ENCODE measurements at places on chromosomes 13 and 19. TPM values are rescaled to one million over a fixed set of nuclear protein-coding genes. Genes with fewer than 3 reads are reported as not detected.

The PET100 gene
- 18.3 TPM for total RNA-seq

The EPSTI1 gene
- 6.4 TPM for total RNA-seq

The TEX101 gene
- not detected for total RNA-seq

The ZNF284 gene
- 1.8 TPM for total RNA-seq

The LPAR2 gene
- 0.65 TPM for total RNA-seq

The EHD2 gene
- total RNA-seq, result 340 TPM

The IGSF23 gene
- total RNA-seq, result not detected

The B3GNT8 gene
- total RNA-seq, result 0.49 TPM

The SLC25A41 gene
- not detected for total RNA-seq

The GSX1 gene
- total RNA-seq, result not detected

The KBTBD6 gene
- total RNA-seq, result 4.6 TPM

The LILRA1 gene
- total RNA-seq, result 1.1 TPM

The HSH2D gene
- total RNA-seq, result 0.44 TPM

The NLRP9 gene
- not detected for total RNA-seq

The ZNF730 gene
- 5.3 TPM for total RNA-seq

The KANK3 gene
- total RNA-seq, result 4.7 TPM

The PRR22 gene
- total RNA-seq, result not detected

The LRRC63 gene
- total RNA-seq, result 0.38 TPM

The SIGLEC5 gene
- total RNA-seq, result 2.5 TPM

The CHERP gene
- total RNA-seq, result 12.2 TPM
